RPMI8226 (cell line): ENCODE measurements at places on chromosomes 2 and 18.

DNA sequence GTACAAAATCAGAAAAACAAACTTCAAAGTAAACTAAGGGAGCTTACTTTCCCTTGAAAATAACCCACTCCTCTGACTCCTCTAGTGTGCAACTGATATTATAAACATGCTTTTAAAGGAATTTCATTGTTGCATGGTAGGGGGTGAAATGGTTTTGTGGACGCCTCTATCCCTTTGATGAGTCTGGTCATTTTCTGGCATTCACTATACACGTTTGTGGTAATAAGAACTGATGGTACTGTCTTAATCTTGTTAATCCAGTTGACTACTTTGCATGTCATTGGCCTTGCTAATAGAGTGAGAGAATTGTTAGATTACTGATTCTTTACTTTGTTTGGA is 2.8 kb downstream of the INSIG2 start:
- DNase-seq, result no peak

- no peak for DNase-seq
Observed at GRCh38 chr2:241157841-241158545, 7.7 kb downstream of the PPP1R7 start.

DNA sequence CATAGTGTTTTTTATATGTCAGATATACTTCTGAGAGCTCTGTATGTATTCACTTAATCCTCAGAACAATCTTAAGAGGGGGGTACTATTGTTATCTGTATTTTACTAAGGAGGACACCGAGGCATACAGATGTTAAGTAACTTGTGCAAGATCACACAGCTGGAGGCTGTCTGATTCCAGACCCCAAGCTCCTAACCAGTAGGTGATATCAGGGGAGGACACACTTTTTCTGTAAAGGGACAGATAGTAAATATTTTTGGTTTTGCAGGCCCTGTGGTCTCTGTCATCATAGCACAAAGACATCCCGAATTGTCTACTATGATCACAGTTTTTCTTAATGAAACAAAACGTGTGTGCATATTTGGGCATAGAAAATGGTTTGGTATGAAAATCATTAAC is 143.7 kb downstream of the LAMA3 start:
- DNase-seq, result no peak

GRCh38 chr18:68742206-68742605 is 27.3 kb upstream of the TMX3 start:
- DNase-seq, result no peak
